RPMI8226 (cell line): ENCODE measurements at places on chromosomes 1 and 21.

- no peak for DNase-seq
Measured at GRCh38 chr1:48035371-48036141, 38.4 kb upstream of the TRABD2B start.

- DNase-seq: no peak
Measured at GRCh38 chr1:172547071-172547470, 14.1 kb downstream of the SUCO start.

DNA sequence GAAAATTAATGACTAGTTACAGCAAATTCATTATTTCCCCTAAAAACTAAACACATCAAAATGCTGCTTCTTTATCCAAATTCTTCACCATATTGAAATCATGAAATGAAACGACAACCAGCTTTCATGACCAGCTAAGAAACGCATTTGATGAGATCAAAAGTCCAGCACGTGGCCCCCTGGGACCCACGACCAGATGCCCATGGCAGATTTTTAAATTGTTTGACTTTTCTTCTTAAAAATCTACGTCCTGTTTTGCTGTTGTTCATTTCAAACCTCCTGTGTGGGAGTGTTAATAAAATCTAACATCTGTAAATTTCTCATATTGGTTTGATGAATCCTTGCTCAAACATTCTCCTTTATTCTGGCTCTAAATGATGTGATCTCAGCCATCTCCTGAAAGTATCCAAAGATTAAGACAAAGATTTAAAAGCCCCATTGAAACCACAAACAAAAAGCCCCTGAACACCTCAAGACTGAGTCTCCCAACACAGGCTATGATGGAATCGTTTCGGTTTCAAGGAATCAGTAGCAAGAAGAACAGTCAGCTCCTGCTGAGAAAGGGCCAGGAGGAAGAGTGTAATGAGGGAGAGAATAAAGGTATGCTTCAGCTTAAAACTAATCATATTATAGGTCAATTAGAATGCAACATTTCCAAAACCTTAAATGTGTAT lies 523.6 kb downstream of the SMYD3 start:
- DNase-seq: no peak

- DNase-seq: no peak
Measured at GRCh38 chr1:94345148-94345721, 73.0 kb upstream of the ABCD3 start.

DNA sequence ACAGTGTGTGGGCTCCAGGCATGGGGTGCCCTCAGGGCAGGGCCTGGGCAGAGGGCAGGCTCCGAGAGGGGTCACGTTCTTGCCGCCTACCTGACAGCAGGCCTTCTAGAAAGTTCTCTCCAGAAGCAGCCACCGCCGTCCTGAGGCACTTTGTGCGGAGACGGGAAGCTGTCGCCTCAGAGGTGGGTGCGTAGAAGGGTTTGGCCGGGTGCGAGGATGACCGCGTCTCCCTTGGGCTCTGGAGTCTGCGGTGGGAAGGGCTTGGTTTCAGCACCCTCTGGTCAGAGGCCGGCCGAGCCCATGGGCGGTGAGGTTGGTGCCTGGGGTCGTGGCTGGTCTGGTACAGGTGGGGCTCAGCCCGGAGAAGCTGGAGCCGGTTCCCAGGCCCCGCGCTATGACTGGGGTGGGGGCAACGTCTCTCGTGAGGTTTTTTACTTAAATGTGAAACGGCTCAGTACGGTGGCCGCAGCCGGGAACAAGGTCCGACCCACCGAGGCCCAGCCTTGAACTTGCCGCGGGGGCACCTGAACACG lies 10.1 kb upstream of the TTLL10 start:
- DNase-seq: no peak

DNA sequence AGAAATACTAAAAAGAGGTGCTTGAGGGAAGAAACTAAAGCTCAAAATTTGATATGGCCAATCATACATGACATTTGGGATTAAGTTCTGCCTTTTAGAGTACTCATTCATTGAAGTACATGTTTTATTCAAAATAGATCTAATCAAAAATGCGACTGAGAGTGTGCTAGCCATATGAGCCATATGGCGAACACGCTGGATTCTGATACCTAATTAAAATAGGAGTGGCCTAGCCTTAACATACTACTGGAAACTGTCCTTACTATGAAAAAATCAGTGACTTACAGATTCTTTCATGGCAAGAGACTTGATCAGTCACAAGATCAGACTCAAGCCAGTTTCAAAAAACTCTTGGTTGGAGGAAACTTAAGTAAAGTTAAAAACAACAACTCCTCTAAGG lies 73.9 kb downstream of the PTGER3 start:
- no peak for DNase-seq

DNA sequence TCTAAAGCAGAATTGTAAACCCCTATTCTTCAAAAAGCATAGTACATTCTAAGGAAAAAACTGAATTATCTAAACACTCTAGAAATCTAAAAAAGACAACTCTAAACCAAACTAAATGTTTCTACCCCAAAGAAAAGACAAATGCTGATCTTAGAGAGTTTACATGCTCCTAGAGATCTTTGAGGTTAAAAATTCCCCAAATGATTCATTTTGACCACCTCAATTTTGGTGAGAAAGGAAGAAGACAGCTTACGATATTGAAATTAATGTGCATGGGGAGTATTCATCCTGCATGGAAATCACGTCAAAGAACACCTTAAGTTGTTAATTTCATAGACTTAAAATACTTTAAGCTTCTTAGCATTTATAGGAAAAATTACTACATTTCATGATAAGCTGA lies 377.8 kb upstream of the RUNX1 start:
- no peak for DNase-seq

DNA sequence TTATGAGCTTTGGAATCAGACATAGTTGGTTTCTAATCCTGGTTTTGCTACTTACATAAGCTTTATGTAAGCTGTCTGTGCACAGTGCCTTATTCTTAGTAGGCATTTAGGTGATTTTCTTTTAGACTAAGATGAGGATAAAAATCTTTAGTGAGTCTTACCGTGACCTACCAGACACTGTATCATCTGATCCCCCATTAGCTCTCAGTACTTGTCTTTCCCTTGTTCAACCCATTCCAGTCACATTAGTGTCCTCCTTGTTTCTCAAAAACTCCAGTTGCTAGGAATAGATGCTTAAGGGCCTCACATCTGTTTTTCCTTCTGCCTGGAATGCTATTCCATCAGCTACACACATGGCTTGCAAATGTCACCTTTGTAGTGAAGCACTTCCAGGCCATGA lies 18.8 kb downstream of the PPP1R12B start:
- no peak for DNase-seq

DNA sequence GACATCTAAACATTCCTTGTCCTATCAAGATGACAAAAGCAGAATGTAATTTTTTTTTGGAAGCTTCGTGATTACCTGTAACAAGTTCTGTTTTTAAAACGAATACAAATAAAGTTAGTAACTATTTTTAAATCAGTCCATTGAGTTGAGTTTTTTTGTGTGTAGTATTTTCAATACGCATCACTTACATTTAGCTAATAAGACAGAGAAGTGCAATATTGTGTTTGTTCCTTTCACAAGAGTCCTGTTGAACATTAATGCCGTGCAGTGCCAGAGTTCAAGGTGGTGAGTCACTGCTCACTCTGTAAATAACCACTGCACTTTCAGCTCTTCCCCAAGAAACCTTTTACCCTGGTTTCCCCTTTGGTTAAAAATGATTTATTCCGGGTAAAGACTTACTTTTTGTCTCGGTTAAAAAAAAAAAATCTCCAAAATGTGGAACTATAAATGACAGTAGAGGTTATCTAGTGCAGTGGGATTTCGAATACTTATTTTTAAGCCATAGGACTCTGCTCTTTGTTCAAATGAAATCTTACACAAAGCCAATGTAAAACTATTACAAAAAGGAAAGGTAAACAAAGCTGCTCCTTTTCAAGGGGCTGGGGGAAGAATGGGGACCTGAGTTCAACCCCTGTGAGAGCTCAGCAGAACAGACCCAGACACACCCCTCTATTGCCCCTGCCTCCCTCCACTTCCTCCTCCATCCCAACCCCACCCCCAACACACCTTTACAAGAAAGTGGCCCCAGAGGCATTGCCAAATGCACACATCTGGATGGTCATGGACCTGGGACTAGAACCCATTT lies 14.8 kb upstream of the NCMAP start:
- peak; percentile 33 for DNase-seq

- no peak for DNase-seq
Measured at GRCh38 chr1:242842094-242842493, 317.6 kb upstream of the PLD5 start.

DNA sequence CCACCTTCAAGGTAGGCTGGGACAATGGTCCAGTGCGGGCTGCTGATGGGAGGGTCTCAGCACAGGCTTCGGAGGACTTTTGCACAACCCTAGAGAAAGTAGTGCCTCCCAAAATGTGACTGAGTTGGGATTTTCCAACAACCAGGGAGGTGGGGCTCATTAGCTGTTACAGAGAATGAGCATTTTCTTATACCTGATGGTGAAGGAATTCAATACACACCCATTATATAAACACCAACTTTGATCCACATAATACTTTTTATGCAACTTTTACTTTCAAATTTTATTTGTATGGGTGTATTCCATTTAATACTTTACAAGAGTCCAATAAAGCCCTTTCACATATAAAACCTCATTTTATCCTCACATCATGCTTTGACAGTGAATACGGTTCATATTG lies 31.3 kb upstream of the RNF186 start:
- DNase-seq: no peak

DNA sequence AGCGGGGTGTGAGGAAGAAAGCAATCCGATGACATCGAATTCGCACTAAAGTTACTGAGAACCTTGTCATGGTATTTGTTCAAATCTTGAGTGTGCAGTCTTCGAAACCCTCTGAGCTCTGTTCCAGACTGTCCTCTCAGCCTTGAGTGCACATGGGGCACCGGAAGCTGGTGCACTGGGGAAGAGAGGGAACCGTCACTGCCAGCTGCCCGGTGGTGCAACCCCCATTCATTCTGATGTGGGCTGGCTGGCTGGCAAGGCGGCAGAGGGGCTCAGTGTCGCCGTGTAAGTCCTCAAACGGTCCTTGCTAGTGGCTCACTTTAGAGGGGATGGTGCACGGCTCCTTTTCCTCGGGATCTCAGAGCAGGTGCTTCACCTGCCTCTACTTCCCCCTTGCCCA lies 137.4 kb downstream of the KIF26B start:
- no peak for DNase-seq

- no peak for DNase-seq
Measured at GRCh38 chr1:2975466-2976179, 45.6 kb upstream of the ACTRT2 start.

DNA sequence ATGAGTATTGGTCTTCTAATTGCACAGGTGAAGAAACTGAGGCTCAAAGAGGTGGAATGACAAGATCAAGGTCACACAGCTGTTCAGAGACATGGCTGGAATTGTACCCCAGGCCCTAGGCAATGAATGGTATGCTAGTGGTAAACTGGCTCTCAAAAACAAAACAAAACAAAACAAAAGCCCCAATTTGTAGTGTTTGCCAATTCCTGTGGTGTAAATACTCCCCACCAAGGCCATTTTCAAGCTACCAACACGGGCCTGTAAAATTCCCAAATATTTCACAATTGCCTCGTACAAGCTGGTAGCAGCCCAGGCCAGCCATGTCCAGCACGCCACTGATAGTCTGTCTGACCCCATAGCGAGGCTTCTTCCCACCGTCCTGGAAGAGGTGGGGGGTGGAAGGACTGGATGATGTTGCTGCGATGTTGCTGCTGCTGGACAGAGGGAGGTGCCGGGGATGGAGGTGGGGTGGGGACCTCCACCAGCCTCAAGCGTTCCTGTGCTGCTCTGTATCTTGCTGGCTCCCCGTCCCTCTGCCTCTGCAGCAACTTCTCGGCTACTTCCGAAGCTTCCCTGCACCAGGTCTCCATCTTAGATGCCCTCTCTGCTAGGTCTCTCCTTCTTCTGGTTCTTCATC lies 62.2 kb upstream of the RUNX3 start:
- no peak for DNase-seq

- DNase-seq: peak; percentile 69
Measured at GRCh38 chr1:44318097-44319088, 36.7 kb downstream of the ERI3 start.

- no peak for DNase-seq
Measured at GRCh38 chr1:206761159-206761768, 9.3 kb upstream of the IL19 start.

- DNase-seq: peak; percentile 42
Measured at GRCh38 chr1:226100436-226101391, 38.2 kb downstream of the H3-3A start.

GRCh38 chr1:69256036-69256435 lies 311.7 kb upstream of the LRRC7 start:
- DNase-seq: no peak

- no peak for DNase-seq
Measured at GRCh38 chr1:172326136-172326535, 94.3 kb upstream of the C1orf105 start.

DNA sequence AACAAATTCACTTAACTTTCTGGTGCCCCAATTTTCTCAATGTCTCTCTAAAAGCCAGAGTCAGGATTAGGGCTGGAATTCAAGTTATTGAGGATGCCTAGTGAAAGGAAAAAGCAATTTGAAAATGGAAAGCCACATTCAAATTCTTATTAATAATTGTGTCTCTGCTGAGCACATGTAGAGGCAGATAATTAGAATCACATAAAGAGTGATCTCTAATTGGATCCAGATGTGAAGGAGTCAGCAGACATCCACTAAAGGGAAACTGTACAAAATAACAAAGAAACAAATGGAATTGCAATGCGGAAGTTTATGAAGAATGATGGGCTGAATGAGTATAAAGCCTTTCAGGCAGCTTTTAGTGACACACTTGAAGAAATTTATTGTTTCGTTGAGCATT lies 482.6 kb downstream of the TTLL7 start:
- no peak for DNase-seq

- no peak for DNase-seq
Measured at GRCh38 chr1:89527750-89528381, 3.2 kb downstream of the LRRC8B start.

DNA sequence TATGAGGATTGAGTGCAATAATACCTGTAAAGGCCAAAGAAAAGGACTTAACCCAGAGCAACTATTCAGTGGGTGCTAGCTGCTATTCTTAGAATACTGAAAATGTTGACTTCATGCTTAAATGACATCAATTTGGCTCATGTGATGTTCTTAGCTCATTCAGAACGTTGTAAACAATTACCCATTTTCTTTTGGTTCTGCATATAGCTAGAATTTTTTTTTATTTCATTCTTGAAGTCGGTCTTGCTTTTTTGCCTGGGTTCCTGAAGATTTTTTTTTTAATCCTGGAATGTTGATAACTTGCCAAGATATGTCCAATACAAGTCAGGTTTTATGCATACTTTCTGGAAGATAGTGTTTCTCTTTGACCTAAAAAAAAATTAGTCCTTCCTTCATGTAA lies 772.0 kb downstream of the LTN1 start:
- no peak for DNase-seq

DNA sequence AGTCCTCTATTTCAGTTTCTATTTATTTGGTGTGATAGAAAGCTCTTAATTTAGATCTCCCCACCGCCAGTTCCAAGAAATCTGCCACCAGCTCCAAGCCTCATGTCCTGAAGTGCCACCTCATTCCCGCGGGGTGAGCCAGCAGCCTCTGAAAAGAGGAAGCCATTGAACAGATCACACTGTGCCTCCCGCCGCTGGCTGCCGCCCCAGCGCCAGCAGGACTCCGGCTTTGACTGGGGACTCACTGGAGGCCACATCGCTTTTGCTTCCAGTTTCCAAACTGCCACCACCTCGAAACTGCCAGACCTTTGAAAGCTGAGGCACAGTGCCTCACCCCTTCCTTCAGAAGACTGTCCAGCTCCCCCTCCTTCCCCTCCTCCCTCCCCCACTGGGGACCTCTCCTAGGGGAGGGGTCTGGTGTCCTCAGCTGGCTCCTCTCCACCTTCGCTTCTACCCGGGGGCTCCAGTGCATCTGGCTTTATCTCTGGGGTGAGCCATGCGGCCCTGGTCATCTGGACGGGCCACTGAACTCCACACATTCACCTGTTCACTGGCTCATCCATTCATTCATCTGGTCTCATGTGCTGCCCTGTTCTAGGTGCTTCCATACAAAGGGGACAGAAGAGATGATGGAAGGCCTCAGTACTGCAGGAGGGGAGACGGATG lies 58.9 kb downstream of the VPS26C start:
- peak; percentile 82 for DNase-seq
